Activated T-cell treated with anti-CD3 and anti-CD28 coated beads, Interleukin-2, amount 50 U/mL, for 72 hours (primary cell): ENCODE measurements at places on chromosomes 2 and 18. TPM values are rescaled to one million over a fixed set of nuclear protein-coding genes. Genes with fewer than 3 reads are reported as not detected.

RTP5 gene
- total RNA-seq, result 0.12 TPM

HRH4 gene
- total RNA-seq, result 0.16 TPM

SF3B1 gene
- total RNA-seq, result 272 TPM

OR6B2 gene
- not detected for total RNA-seq

PPP1R1C gene
- not detected for total RNA-seq

ABCG8 gene
- total RNA-seq, result not detected

MERTK gene
- total RNA-seq, result 2.0 TPM

FBLN7 gene
- 30.6 TPM for total RNA-seq

GRCh38 chr2:205868053-205868452 lies 185.8 kb downstream of the NRP2 start:
- no peak for DNase-seq

DNA sequence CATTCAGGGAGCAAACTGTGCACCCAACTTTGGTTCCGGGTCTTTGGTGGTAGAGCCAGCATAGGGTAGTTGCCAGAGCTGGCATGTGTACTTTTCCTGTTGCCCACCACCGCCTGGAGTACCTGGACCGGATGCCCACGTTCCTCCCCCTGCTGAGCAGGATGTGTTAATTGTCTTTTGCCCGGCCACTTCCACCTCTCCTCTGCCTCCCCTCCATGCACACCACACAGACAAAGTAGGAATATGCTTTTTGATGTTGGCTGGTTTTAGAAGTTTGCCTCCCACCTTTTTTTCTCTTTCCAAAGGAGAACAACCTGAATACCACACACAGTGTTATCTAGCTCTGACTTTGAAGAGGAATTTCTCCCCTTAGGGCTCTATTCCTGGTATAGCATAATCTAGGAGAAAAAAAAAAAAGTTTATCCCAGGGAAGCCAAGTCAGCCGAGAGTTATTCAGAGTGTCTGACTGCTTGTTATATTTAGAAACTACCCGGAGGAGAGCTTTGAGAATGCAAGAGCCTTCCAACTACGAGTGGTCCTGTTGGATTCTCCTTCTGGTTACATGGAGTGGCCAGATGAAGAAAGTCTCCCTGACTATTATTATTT lies 111.9 kb downstream of the SETBP1 start:
- DNase-seq, result no peak

DNA sequence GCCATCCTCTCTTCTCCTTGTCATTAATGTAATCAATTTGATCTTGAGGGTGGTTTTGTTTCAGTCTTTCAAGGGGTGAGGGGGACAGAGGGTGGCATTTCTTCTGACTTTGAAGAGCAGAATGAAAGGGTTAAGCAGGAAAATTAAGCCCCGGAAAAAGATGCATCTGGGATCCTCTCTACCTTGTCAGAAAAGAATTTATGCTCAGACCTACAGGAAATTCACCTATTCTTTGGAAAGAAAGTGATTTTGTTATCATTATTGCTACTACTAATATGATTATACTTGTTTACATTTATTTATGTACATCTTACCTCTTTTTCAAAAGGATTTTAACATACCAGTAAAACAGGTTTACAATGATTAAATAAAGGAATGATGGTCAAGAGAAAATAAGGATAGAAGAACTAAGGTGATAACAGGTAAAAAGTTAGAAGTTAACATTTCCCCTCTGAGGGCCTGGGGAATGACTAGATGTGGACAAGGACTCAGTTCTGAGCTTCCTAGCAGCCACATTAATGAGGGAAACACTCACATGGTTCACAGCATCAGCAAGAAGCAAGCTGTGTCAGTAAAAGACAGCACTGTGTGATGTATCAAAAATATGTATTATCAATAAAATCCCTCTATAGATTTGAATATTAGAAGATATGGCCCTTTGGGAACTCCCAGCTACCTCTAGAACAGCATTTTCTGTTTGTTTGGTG lies 151.4 kb downstream of the MYCN start:
- no peak for DNase-seq

GRCh38 chr2:121247534-121247933 lies 37.5 kb downstream of the TFCP2L1 start:
- no peak for DNase-seq

- DNase-seq, result no peak
Measured at GRCh38 chr2:25251071-25251421, 82.7 kb upstream of the POMC start.

GRCh38 chr2:60980071-60980815 lies 37.3 kb upstream of the PEX13 start:
- no peak for DNase-seq

- no peak for DNase-seq
Measured at GRCh38 chr2:40786636-40787035, 334.7 kb upstream of the SLC8A1 start.

GRCh38 chr2:159516241-159516758 lies 100.0 kb downstream of the BAZ2B start:
- peak; percentile 11 for DNase-seq

- DNase-seq, result peak; percentile 49
Measured at GRCh38 chr18:63016270-63016669, 300.9 kb downstream of the PHLPP1 start.

GRCh38 chr2:231123362-231123898 lies 1.4 kb downstream of the HTR2B start:
- DNase-seq, result no peak

DNA sequence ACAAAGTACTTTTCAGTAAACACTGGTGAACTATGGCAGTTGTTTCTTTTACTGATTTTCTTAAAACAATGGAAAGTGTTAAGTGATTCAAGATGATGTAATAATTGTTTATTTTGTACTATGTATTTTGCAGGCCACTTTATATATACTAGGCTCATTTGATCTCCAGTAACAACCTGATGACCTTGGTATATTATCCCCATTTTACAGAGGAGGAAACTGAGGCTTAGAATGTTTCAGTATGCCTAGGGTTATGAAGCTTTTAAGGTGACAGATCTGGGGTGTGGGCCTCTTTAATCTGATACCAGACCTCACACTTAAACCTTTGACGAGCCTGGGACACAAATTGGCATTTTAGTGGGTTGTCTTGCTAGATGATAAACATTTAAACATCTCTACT lies 63.2 kb downstream of the ITGB1BP1 start:
- no peak for DNase-seq

GRCh38 chr2:200209030-200209429 lies 97.5 kb upstream of the SPATS2L start:
- DNase-seq, result no peak

DNA sequence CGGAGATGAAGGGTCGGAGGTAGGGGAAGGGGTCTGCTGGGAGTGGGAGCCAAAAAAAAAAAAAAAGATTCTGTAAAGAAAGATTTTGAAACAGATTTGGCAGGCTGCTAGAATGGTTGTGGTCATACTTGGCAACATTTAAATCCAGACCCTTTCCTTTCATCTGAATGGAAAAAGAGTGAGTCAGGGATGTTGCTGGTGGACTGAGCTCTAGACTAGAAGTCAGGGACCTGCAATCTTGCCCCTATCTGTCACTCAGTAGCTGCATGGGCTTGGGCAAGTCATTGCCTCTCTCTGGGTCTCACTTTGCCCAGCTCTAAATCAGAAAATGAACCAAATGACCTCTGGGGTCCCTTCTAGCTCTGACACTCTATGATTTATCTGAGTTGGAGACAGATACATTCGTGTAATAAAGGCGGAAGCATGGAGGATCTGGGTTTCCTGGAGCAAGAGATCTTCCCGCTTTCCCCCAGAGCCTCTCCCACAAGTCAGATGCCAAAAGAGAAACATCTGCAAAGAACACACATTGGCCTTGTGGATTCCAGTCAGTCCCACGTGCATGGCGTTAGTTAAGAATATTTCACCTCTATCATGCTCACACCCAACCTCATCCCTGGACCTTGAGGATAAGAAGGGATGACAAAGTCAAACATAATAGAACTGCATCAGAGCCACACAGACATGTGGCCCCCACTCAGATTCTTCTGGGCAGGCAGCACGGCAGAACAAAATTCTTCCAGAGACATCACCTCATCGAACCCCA lies 58.5 kb downstream of the ADD2 start:
- peak; percentile 7 for DNase-seq

DNA sequence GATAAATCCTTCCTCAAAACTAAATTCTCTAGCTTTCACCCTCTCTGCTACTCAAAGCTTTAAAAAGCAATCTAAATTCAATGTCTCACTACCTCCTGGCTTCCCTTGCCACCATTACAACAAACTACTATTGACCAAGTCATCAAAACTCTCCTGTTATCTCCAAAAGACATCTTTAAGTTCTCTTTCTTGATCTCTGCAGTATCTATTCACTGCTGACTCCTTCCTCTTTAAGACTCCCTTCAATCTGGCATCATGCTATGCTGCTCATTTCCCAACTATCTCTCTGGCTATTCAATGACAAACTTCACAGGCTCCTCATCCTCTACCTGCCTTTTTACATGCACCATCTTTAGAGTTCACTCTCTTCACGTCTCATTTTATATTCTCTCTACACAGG lies 5.9 kb downstream of the PPP3R1 start:
- DNase-seq, result no peak

GRCh38 chr2:170177950-170178781 lies at the start of gene MYO3B:
Gene MYO3B (plus strand): TSS chr2:170178147. CDS start chr2:170178288, 141 bp downstream.
- DNase-seq, result no peak

DNA sequence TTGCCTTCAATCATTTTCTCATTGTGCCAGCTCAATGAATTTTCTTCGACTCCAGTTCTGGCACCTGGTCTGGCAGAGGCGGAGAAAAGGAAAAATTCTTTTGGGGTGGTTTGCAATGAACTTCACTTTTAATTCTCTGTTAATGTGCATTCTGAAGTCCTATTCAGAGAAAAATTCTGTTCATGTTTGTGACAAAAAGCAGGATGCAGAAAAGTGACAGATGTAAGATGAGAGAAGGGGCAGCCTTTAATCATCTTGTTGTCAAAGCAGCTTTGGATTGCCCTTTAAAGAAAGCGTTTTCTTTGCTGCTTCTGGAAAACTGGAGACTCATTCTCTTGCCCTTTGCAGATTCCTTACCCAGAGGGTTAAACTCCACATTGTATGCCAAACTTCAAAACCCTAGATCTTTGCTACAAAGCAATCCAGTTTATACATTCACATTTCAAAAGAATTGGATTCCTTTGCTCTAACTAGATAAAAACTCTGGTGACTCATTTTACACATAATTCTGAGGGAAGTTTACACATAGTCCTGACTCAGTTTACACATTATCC lies 94.6 kb upstream of the CAVIN2 start:
- DNase-seq, result no peak

- no peak for DNase-seq
Measured at GRCh38 chr2:211141646-211142045, 585.2 kb downstream of the CPS1 start.

GRCh38 chr2:119960821-119961220 lies 52.1 kb upstream of the EPB41L5 start:
- DNase-seq, result no peak

GRCh38 chr2:3754795-3755194 lies 51.4 kb downstream of the DCDC2C start:
- DNase-seq, result no peak

GRCh38 chr2:105410554-105410953 lies 11.7 kb upstream of the FHL2 start:
- no peak for DNase-seq

GRCh38 chr2:91748902-91749301 lies 3057.4 kb downstream of the RPIA start:
- no peak for DNase-seq
